Spinal cord (tissue), 10 donors: ENCODE measurements at places on chromosomes 6 and 20. TPM values are rescaled to one million over a fixed set of nuclear protein-coding genes. Genes with fewer than 3 reads are reported as not detected.

Gene GGTLC1
- not detected for total RNA-seq

DNA sequence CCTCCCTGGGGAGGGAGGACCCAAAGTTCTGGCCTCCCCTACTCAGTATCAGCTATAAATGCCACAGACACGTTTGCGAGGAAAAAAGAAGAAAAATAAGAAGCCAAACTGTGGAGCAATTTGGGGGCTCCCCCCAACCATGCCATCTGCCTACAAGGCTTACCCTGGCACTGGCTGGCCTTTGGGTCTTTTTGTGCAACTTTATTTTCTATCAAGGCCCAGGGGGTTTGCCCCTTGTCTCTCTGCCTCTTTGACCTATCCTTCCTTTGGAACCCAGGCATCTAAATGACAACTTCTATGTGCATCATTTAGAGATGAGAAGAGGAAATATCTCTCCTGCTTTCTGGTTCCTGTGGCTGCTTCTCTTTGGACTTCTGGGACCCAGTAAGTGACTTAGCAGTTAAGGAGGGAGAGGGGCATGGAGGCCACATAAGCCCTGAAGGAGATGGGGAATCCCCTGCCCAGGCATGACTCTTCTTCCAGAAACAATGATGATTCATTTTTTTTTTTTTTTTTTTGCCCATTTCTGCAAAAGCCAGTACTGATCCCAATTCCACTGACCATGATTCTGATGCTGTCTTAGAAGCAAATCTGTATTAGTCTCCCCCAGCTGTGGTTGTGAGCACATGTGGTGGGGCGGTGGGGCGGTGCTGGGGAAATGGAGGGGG, at the start of gene MUC22:
Gene MUC22, plus strand, starts transcription at position 82 of the 668 bp plus-strand sequence. Its CDS starts 233 bp downstream, at position 315.
- no peak for DNase-seq
- peaks cover 5% of the 10 kb centered on the region for H3K4me1 ChIP-seq

DNA sequence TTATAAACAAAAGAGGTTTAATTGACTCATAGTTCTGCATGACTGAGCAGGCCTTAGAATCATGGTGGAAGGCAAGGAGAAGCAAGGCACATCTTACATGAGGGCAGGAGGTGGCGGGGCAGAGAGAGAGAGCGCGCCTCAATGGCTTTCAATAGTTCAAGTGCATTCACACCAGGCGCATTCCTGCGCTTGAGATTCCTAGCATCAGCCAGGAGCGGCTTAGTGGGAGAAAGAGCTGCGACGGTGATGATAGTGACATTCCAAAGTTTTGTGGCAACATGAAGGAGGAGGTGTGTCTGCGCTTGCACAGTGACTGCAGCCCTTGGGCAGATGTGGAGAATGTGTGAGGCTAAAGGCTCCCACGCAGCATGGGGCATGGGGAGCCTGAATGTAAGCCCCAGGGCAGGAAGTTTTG, 25.0 kb upstream of the EMILIN3 start:
- DNase-seq: no peak
- no peak overlapping the region for H3K4me3 ChIP-seq
- H3K27me3 ChIP-seq: no peaks in the 10 kb centered on the region
- peaks cover 58% of the 10 kb centered on the region for H3K4me1 ChIP-seq

GRCh38 chr20:47453167-47453782, 48.4 kb upstream of the NCOA3 start:
- no peak for DNase-seq
- H3K27me3 ChIP-seq: no peaks in the 10 kb centered on the region
- no peaks in the 10 kb centered on the region for H3K36me3 ChIP-seq
- no peak overlapping the region for H3K4me3 ChIP-seq
- no peak overlapping the region for H3K27ac ChIP-seq
- no peaks in the 10 kb centered on the region for H3K4me1 ChIP-seq

DNA sequence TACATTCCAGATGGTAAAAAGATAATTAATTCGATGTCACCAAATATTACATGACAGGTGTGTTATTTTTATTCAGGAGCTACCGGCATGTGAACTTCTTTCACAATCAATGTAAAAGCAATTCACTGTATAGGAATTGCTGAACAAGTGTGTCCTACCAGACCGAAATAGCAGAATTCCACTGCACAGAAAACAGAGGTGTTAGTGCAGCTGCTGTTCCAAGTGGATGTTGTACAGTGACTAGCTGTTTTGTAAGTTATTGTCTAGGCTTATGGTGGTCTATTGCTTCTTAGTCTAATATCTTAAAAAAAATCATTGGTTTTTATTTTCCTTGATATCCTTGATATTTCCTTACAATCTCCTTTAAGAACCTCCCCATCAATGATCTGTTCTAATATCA, 107.4 kb downstream of the COL19A1 start:
- H3K4me3 ChIP-seq: no peak overlapping the region
- no peak overlapping the region for H3K27ac ChIP-seq
- no peaks in the 10 kb centered on the region for H3K27me3 ChIP-seq
- no peaks in the 10 kb centered on the region for H3K4me1 ChIP-seq
- no peak for DNase-seq
- no peaks in the 10 kb centered on the region for H3K36me3 ChIP-seq

DNA sequence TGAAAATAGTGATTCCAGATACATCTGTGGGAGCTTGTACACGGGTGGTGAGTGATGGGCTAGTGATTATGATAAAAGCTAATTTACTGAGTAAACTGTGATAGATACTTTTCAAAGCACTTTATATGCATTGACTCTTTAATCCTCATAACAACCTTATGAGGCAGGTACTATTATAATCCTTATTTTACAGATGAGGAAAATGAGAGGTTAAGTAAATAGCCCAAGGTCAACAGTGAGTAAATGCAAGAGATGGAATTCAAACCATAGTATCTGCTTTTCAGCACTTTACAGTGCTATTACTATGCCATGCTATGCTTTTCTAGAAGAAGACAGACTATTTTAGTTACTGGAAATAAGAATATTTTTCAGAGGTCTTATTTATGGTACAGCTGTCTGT, 320.9 kb upstream of the CITED2 start:
- H3K4me3 ChIP-seq: no peak overlapping the region
- no peaks in the 10 kb centered on the region for H3K36me3 ChIP-seq
- H3K27me3 ChIP-seq: no peaks in the 10 kb centered on the region
- no peaks in the 10 kb centered on the region for H3K4me1 ChIP-seq

- no peaks in the 10 kb centered on the region for H3K4me1 ChIP-seq
- no peak overlapping the region for H3K4me3 ChIP-seq
- no peaks in the 10 kb centered on the region for H3K27me3 ChIP-seq
- no peak for DNase-seq
- no peak overlapping the region for H3K27ac ChIP-seq
These were observed 209.7 kb upstream of the TENT5A start for GRCh38 chr6:81962198-81962597.

- H3K36me3 ChIP-seq: peaks cover 19% of the 10 kb centered on the region
- peaks cover under 1% of the 10 kb centered on the region for H3K4me1 ChIP-seq
These were observed 6.2 kb downstream of the SLC9A8 start for GRCh38 chr20:49818816-49819215.

DNA sequence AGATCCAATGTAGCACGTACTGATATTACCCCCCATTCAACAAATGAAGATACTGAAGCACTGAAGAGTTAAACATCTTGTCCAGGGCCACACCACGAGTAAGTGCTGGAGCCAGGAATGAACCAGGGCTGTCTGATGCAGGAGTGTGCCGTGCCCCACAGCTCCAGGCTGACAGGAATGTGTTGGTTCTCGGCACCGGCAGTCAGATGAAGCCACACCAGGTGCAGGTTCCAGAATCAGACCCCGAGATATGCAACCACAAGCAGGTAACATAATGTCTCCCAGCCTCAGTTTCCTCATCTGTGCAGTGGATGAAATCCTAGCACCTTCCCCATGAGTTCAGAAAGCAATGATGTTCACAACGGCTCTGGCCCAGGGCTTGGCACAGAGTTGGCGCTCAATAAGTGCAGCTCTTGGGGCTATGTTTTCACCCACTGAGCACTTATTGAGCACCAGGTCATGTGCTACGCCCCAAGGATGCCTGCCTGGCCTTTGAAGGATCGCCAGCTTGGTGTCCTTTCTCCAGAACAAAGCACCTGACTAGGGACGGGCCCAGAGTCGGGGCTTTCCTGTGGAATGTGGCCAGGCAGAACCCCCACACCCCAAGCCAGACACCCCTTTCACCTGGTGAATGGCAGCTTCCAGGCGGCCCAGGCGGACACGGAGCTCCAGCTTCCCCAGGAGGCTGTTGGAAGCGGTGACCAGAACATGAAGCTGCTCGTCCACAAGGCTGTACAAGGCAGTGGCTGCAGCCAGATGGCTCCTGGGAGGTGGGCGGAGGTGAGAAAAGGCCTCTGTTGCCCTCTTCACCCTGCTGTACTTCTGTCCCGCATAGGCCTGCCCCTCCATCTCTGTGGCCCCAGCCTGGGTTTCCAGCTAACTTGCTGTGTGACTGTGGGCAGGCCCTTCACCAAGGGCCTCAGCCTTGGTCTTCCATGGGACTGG, 41.3 kb downstream of the KIAA1755 start:
- no peak for DNase-seq
- peaks cover 8% of the 10 kb centered on the region for H3K36me3 ChIP-seq
- H3K27me3 ChIP-seq: no peaks in the 10 kb centered on the region
- peaks cover 28% of the 10 kb centered on the region for H3K4me1 ChIP-seq
- H3K4me3 ChIP-seq: no peak overlapping the region

Gene BPI
- total RNA-seq: 11.5 TPM

GRCh38 chr6:3297006-3297405, 38.3 kb downstream of the PSMG4 start:
- H3K27ac ChIP-seq: no peak overlapping the region
- DNase-seq: no peak
- no peaks in the 10 kb centered on the region for H3K27me3 ChIP-seq
- H3K4me3 ChIP-seq: no peak overlapping the region
- peaks cover 44% of the 10 kb centered on the region for H3K36me3 ChIP-seq

GRCh38 chr6:105821027-105821426, 265.1 kb upstream of the PRDM1 start:
- H3K4me3 ChIP-seq: no peak overlapping the region
- DNase-seq: no peak
- H3K4me1 ChIP-seq: no peaks in the 10 kb centered on the region
- no peaks in the 10 kb centered on the region for H3K36me3 ChIP-seq
